ENCODE measurements at places on chromosomes 11 and 22.

DNA sequence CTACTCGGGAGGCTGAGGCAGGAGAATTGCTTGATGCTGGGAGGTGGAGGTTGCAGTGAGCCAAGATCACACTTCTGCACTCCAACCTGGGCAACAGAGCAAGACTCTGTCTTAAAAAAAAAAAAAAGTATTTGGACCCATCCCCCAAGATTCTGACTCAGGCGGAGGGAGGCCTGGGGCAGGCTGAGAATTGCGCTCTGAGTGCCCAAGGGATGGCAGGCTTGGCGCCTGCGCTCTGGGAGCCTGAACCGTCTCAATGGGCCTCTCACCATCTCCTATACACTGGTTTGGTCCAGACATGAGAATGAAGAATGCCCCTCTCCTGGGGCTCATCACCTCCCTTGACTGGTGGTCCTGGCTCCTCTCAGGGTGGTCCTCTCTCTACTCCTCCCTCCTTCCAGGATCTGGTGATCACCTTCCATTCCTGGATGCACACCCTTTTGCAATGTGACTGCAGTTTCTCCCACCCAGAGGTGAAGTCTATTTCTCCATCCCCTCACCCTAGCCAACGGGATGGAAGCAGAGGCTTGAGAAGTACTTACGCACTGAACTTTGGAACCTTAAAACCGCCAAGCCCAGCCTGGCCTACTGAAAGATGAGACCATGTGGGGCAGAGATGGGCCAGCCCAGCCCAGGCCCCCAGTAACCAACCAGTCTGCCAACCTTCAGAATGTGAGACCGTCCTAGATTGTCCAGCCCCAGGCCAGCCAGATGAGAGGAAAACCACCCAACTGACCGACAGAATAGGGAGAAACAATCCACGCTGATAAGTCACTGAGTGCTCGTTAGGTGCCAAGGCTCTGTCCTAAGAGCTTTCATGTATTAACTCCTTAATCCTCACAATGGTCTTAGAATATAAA, 4.9 kb downstream of the POLR3H start:
- DNase-seq: no peak

DNA sequence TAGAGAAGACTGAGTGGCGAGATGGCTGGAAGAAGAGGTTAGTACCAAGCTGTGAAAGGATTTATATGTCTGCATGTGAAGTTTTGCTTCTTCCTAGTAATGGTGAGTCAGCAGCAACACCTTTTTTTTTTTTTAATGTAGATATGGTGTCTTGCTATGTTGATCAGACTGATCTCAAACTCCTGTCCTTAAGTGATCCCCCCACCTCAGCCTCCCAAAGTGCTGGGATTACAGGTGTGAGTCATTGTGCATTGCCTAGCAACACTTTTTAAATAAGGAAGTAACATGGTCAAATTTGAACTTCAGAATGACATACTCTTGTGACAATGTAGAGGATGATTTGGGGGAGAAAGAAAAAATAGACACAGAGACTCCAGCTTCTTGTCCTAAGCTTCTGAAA, 6.5 kb upstream of the CSTPP1 start:
- no peak for DNase-seq

- DNase-seq: no peak
These were observed 40.5 kb downstream of the TPCN2 start for GRCh38 chr11:69089258-69089657.

GRCh38 chr11:70103256-70103975, 25.3 kb downstream of the ANO1 start:
- no peak for DNase-seq

DNA sequence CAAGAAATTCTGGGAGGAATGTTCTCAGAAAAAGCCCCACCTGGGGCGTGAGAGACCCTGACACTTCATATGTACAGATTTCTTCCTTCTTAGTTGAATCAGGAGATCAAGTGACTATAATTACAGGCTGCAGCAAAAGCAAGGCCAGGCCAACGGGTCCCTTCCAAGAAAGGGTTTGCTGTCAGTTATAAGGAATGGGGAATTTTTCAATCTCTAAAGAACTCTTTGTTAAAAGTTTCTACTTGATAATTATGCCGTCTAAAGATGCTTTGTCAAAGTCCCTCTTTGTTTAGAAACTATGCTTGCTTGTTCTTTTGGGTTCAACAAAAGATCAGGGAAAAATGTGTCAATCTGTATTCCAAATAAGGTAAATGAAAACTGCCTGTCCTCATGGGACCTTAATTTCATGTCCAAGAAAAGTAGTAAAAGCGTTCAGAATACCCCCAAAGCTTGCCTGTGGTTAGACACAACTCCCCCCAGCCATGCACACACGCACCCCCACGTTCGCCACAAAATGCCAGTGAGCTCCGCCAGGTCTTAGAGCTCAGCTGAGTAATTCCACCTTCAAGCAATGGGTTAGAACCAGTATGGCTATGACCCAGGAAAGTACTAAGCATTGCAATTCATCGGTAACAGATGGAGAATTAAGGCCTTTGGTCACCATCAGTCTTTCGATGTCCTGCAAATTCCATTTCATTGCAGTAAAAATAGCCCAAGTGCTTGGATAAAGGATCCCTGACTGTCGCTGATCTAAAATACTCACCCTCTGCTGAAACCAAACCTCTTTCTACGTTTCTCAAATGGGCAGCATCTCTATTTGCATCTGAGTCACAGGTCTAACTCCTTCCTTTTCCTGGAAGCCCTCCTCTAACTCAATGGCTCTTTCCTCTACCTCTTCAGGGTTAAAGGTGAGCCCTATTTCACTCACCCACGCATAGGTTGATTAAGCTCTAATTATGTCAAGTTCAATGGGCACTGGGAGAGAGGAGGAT, 419.2 kb upstream of the SYN3 start:
- no peak for DNase-seq

- DNase-seq: no peak
These were observed 90.1 kb downstream of the CCDC83 start for GRCh38 chr11:85945296-85945695.

GRCh38 chr11:40281052-40281580, 1178.3 kb downstream of the LRRC4C start:
- DNase-seq: no peak

GRCh38 chr11:120141768-120142423, 4.0 kb upstream of the TRIM29 start:
- no peak for DNase-seq
